ENCODE measurements at places on chromosomes 13 and 19.

DNA sequence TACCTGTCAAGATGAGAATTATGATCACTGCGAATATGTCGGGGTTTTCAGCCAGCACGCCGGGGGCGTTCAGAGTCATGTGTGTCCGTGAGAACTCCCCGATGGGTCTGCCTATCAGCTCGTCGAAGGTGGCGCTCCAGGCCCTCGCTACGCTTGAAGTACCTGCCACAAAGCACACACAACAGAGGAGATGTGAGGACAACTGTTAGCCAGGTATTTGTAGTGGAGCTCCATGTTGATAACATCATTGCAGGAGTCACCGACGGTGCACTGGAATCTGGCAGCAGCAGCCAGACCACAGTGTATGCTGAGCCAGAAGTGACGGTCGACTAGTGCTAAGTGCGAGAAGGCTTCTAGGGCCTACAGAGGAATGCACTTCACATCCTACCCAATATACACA lies 62.7 kb downstream of the SLC7A1 start:
- no peak for DNase-seq

- DNase-seq: no peak
Observed at GRCh38 chr13:101917833-101918661, 465.6 kb downstream of the ITGBL1 start.

GRCh38 chr19:51124729-51125128 lies at the start of gene SIGLEC9:
Gene SIGLEC9 (plus strand): TSS chr19:51124906. CDS start chr19:51124975, 69 bp downstream.
- no peak for DNase-seq

GRCh38 chr13:60701895-60702294 lies 304.9 kb downstream of the TDRD3 start:
- no peak for DNase-seq

DNA sequence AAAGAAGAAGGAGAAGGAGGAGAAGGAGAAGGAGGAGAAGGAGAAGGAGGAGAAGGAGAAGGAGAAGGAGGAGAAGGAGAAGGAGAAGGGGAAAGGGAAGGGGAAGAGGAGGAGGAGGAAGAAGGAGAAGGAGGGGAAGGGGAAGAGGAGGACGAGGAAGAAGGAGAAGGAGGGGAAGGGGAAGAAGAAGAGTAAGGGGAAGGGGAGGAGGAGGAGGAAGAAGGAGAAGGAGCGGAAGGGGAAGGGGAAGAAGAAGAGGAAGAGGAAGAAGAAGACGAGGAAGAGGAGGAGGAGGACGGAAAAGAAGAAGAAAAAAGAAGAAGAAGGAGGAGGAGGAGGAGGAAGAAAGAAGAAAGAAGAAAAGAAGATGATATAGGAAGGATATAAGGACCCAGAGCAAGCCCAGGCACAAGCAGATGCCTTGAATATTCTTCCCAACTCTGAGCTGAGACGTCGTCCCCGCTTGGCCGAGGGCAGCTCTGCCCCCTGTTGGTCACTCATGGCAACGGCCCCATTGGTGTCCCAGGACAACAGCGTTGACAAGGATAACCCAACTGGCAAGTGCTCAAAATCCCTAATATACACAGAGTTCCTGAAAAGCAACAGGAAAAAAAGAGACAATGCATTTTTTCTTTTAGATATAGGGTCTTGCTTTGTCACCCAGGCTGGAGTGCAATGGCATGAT lies 30.6 kb upstream of the IGSF23 start:
- DNase-seq: peak; percentile 54
